ENCODE measurements at places on chromosomes 2 and 18.

- DNase-seq = no peak
Observed at GRCh38 chr2:150924878-150925277, 336.8 kb downstream of the RBM43 start.

GRCh38 chr2:188984065-188984491 is 9.9 kb downstream of the COL3A1 start:
- DNase-seq = no peak

- no peak for DNase-seq
Observed at GRCh38 chr2:10552220-10552870, 104.2 kb upstream of the ODC1 start.

GRCh38 chr2:64029116-64029665 is 10.0 kb upstream of the VPS54 start:
- no peak for DNase-seq

GRCh38 chr2:201261471-201261870 is 1.1 kb downstream of the CASP8 start:
- no peak for DNase-seq

GRCh38 chr18:63646936-63647335 is 2.9 kb upstream of the SERPINB4 start:
- no peak for DNase-seq

- DNase-seq = no peak
Observed at GRCh38 chr2:64978514-64979268, 10.5 kb upstream of the SLC1A4 start.

GRCh38 chr2:205408696-205409095 is 273.6 kb upstream of the NRP2 start:
- no peak for DNase-seq

- no peak for DNase-seq
Observed at GRCh38 chr2:224931956-224932355, 110.3 kb downstream of the DOCK10 start.

DNA sequence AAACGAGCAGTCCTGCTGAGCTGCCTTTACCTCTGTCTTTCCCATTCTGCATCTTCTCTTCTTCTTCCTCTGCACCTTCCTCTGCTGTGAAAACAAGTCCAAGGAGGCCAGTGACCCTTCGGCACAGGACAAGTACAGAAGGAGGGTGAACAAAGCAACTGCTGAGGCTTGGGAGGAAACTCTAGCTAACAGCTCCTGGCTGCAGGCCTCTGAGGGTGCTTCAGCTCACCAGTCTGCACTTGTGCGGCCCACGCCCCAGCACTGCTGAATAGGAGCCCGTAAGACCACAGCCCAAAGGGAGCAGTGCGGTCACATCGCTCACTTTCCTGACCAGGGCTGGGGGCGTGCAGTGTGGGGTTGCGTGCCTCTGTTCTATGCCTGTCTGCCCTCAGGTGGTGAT is 42.1 kb upstream of the DNMT3A start:
- no peak for DNase-seq

DNA sequence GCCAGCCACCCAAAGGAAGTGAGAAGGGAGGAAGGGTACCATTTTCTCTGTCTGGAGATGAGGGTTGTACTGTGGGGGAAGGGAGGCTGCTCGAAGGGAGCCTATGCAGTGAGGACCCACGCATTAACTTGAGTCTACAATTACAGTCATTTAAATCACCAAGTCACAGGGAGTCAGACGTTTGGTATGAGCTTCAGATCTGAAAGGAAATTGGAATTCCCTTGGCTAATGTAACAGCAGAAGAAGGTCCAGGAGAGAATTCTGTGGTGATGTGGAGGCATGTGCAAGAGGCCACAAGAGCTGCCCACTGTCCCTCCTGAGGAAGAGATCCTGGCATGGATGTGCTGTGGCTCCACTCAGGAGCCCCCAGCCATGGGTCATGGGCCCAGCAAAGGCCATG is 22.5 kb downstream of the DAPL1 start:
- no peak for DNase-seq

GRCh38 chr2:233331536-233331935 is 22.8 kb upstream of the DGKD start:
- peak; percentile 82 for DNase-seq

- DNase-seq = no peak
Observed at GRCh38 chr2:38178119-38178518, 102.2 kb upstream of the CYP1B1 start.

DNA sequence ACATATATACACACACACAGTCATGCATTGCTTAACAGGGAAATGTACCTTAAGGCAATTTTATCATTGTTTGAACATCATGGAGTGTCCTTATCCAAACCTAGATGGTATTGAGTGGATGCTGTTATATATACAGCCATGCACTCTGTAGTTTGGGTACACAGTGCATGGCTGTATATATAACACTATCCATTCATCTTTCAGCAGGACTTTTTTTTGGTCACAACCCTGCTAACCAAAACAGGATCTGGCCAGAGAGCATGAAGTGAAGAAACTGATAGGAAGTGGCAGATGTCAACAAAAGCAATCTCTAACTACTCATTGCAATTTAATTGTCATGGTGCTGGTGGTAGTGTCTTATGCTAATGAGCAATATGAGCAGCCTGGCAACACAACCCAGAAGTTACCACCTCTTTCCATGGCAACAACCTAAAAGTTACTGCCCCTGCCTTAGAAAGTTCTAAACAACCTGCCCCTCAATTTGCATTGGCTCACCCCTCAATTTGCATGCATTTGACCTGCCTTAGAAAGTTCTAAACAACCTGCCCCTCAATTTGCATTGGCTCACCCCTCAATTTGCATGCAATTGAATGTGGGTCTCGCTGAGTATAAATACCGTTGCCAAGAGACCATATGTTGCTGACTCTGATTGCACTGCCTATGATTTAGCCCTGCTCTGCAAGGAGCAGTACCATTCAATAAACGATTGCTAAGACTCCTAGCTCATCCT is 434.9 kb downstream of the DSEL start:
- no peak for DNase-seq
